Amniotic stem cell (primary cell): ENCODE measurements at places on chromosomes 7 and 10.

- no peak for DNase-seq
Measured at GRCh38 chr10:128588402-128588801, 462.2 kb upstream of the MKI67 start.

GRCh38 chr10:60291344-60291930, 98.2 kb downstream of the ANK3 start:
- DNase-seq: no peak

GRCh38 chr10:30036341-30036740, 23.0 kb downstream of the JCAD start:
- DNase-seq: no peak

DNA sequence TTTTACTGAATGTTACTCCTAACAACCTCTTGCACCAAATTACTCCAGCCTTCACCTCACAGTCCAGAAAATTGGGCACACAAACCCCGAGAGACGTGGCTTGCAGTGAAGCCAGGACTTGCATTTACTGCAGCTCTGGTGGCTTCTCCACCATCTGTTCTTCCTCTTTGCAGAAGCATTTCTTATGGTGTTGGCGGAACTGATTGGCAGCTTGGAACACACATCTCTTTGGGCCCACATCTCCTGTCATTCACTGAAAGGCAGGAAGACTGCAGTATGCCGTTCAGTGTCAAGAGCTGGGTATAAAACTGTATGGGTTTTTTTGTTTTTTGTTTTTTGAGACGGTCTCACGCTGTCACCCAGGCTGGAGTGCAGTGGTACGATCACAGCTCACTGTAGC, 38.3 kb upstream of the PRKAR1B start:
- no peak for DNase-seq

GRCh38 chr10:49272251-49273081, 26.5 kb upstream of the C10orf71 start:
- DNase-seq: no peak

DNA sequence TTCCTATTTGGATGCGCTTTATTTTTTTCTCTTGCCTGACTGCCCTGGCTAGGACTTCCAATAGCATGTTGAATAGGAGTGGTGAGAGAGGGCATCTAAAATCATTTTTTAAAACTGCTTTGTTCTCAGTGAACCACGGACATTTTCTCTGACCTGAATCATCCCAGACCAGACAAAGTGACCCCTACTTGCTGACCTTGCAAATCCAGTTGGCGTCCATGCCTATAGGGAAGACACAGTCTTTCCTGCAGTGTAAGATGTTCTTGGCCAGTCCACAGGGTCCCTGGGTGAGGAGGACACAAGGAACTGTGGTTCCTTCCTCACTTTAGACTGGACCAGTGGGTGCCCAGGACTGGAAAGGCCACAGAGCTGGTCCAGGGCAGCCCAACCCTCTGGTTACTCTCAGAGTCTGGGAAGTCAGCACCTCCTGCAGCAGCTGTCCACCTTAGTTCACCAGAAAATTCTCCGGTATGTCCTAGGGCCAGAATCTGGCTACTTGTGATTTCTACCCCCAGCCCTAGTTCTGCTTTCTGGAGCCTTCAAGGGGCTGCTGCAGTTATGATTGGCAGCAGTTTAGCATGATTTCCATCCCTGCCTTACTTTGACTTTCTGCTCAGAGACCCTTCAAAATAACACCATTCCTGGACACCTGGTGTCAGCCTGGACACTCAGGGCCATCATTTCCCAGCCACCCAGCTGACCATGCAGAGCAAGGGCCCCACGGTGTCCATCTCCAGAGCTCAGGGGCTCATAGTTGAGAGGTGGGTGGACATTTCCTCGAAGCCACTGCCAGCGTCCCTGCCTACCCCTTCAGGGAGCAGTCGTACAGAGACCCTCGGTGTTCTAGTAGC, 19.3 kb downstream of the VIPR2 start:
- no peak for DNase-seq

DNA sequence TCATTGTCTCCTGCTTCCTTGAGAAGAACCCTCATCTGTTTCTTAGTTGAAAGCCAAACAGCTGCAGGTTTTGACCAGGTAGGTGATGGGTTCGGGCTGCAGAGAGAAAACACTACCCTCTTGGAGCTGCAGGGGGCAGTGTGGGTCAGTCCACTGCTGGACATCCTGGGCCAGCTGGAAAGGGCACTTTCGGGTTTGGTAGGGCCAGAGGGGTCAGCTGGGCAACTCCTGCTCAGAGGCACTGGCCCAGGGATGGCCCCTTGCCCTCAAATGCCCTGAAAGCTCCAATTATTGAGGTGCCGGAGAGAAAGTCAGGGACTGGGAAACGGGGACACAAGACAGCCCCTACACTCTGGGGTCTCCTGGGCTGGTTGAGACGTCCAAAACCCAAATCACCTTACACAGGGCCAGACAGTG, 90.7 kb downstream of the MKI67 start:
- no peak for DNase-seq

- DNase-seq: no peak
Measured at GRCh38 chr7:30652132-30652531, 30.1 kb downstream of the CRHR2 start.
